Activated CD4-positive, CD25-positive, alpha-beta regulatory T cell treated with anti-CD3 and anti-CD28 coated beads, Interleukin-2, amount 50 U/mL, for 16 hours (primary cell): ENCODE measurements at places on chromosomes 16 and 17.

DNA sequence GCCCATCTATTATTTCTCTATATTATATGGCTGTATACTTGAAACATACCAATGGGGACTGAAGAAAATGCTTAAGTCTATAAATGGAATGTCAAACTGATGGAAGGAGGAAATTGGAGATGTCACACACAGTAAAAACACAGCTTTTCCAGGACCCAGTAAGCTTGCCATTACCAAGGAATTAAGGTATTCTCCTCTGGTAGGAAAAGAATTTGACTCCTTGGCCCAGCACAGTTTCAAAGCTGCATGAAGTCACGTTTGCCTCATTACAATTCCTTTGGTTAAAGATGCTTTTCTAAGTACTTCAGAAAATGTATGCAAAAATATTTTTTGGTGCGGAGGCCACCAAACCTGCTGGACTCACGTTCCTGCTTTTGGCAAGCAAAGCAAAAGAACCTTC lies 48.5 kb downstream of the CDH13 start:
- DNase-seq: no peak

GRCh38 chr17:48546137-48546923 lies 1.4 kb upstream of the HOXB2 start:
- no peak for DNase-seq

DNA sequence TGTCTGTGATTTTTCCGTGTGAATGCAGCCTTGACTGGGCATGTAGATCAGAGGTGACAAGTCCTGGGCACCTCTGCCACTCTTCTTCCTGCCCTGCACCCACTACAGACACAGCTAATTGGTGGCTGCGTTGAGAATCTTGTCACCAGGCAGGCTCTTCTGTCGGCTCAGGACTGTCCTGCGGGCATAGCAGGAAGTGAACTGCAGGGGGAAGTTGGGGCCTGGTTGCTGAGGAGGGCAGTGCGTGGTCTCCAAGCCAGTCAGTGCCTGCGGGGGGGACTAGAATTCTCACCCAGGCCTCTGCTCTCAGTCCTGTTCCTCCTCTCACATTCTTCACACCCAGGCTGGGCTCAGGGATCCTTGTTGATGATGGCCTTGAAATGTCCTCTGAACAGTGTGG lies 50.5 kb downstream of the JPH3 start:
- no peak for DNase-seq

DNA sequence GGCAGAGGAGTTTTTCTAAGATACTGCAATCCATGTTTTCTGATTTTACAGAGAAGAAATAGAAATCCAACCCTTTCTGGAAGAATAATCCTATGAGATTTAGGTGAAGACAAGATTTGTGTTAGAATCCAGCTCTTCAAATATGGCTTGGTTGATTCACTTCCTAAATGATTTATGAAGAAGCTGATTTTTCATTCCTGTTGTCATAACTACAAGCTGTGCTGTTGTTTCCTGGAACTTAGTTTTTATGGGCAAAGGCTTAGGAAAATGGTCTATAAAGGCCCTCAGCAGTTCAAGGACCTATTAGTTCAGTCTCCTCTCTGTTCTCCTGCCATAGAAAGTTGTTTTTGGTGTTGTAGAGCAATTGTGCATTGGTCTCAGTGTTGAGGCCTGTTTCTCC lies 174.2 kb upstream of the FAM20A start:
- DNase-seq: no peak

DNA sequence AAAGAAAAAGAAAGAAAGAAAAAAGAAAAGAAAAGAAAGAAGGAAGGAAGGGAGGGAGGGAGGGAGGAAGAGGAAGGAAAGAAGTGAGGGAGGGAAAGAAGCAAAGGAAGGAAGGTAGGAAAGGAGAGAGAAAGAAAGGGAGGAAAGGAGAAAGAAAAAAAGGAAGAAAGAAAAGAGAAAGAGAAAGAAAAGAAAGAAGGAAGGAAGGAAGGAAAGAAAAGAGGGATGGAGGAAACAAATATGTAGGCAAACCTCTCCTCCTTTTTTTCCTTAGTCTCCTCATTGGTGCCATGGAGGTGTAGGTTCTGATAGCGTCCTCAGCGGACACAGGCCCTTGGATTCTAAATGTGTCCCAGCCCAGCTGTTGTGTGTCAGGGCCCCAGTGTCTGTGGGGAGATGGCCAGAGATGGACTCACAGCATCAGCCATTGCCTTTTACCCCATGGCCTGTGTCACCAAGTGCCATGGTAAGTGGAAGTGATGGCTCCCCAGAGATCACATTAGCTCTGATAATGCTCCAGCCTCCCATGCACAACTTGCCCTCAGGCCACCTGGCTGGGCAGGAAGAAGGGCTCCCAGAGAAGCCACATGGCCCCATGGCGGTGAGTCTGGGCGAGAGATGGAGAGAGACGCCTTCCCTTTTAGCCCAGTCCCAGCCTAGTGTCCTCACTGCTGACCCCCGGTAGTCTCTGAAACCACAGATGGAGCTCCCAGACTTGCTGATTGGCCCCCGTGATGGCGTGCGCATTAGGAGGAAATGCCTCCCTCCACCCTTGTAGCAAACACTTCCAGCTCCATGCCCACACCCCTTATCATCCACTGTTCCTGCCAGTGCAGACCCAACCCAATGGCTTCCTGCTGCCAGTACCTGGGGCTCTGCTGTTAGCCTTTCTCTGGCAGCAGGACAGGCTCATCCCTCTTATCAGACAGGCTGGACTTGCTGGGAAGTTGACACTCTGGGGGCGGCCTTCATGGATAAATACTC lies 3.7 kb upstream of the SLC6A2 start:
- no peak for DNase-seq

DNA sequence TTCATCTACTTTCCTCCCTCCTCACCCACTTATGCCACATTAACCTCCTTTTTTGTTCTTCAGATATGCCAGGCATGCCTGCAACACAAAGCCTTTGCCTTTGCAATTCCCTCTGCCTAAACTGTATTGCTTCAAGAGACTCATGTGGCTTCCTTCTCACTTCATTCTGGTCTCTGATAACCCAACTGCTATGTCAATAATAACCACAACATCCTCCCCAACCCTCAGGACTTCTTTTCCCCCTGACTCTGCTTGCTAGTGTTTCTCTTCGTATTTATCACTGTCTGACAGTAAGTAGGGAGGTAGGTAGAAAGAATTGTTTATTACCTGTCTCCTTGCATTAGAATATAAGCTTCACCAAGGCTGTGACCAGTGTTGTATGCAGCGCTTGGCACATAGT lies 22.4 kb downstream of the RBL2 start:
- DNase-seq: no peak

- no peak for DNase-seq
Observed at GRCh38 chr17:47288531-47289116, 35.0 kb downstream of the ITGB3 start.

DNA sequence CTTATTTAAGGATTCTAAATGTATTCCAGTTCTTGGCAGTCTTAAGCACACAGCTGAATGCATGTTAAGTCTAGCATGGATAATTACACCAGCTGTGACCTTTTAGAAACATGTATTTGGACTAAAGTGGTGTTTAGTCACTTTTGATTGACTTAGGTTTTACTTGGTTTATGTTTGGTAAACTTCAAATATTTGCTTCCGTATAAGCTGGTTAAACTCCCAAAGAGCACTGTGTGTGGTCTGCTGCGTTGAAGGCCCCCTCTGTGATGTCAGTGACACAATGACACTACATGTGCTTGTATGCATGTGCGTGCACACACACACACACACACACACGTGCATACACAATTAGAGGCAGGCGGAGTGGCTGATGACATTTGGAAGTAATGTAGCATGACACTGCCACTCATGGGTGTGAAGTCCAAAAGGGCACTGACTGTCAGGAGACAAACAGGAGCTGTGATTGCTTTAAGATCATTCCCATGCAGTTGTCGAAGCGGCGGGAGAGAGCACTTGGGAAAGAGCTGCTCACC lies 156.1 kb upstream of the CDH13 start:
- DNase-seq: no peak

DNA sequence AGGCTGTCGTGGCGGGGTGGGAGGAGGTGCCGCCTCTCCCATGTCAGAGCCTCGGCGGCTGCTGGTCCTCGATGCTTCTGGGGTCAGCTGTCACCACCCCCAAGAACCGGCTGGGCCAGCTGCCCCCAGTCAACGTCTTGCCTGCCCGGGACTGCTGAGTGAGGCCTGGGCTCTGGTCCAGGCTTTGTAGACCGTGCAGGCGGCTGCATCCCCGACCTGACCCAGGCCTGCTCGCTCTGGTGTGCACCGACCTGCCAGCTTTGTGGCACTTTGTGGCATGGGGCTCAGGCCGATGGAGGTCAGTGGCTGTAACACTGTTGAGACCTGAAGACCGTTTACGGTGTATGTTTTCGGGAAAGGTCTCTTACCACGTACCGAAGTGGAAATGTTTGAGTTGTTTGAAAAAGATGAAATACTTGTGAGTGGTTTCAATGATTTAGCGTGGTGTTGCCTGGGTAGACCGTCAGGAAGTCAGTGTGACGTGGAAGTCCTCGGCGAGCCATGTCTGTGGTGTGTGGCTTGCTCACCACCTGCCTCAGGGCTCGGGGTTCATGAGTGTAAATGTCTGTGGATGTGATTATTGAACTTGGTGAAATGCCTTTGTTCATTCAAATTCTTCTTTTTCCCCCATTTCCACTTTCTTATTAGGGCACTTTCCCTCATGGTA lies 53.2 kb upstream of the ZNF750 start:
- peak; percentile 28 for DNase-seq

GRCh38 chr16:56866955-56867830 lies 2.2 kb downstream of the SLC12A3 start:
- DNase-seq: peak; percentile 7

DNA sequence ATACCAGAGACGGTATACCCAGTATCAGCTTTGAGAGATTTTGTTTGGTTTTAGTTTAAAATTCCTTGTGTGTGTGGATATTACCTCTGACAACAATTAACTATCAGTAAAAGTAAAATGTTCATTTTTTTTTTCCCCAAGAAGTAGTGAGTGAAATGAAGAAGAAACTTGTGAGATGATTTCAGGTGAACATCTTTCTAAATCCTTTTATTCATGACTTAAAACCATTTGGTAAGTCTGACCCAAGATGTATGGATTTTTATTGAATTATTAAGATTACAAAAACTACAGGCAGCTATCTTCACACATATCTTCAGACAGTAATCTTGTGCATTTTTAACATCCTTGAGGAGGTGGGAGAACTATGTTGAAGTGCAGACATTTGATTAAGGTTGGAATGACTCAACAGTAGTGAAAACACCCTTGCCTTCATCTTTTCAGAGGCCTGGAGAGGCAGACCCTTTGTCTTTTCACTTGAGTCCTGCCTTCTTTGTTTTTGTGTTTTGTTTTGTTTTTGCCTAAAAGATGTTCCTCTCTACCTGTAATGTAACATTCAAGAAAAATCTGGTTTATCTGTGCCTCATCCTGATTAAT lies 240.3 kb upstream of the TBX2 start:
- no peak for DNase-seq

DNA sequence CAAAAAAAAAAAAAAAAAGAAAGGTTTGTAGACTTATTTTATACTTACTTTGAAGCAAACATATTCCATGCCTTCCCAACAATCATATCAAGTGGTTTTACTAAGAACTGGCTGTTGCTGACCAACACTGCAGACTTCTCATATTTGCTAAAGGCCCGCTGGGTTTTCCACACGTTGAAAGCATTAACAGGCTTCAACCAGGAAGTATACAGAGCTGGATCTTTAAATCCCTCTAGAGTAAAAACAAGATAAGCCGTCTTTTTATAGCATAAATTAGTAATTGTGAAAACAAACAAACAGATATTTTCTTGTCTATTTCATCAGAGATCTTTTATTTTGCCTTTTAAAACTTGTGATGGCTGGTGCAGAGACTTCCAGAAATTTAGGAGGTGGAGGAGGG lies 29.1 kb downstream of the TUBD1 start:
- DNase-seq: no peak

DNA sequence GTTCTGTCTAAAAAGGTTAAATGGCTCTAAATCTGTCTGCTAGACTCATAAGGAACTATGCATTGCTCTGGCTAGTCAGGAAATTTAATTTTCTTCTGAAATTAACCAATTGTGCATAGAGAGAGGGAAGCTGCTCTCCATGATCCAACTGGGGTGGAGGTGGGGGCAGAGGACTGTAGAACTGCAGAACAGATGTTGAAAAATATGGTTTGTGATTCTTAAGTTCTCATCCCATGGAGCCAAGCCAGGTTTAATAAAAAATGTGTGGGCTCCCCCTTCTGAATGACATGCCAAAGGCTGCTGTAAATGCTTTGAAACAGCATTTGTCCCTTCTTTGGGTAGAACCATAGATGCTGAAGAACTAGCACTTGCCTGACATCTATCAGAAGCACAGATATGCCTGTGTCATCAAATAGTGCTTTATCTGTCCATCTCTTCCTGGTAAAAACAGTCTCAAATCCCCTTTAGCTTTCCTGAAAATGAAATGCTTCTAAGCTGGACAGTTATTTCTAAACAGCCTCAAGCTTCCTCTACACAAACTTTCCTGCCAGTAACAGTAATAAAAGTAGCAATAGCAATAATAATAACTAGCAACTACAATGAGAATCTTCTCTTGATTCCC lies 221.4 kb downstream of the CDH8 start:
- no peak for DNase-seq

- no peak for DNase-seq
Observed at GRCh38 chr17:39335704-39336223, 65.7 kb downstream of the FBXL20 start.

- DNase-seq: no peak
Observed at GRCh38 chr17:81710514-81711308, 1.4 kb upstream of the SLC25A10 start.

DNA sequence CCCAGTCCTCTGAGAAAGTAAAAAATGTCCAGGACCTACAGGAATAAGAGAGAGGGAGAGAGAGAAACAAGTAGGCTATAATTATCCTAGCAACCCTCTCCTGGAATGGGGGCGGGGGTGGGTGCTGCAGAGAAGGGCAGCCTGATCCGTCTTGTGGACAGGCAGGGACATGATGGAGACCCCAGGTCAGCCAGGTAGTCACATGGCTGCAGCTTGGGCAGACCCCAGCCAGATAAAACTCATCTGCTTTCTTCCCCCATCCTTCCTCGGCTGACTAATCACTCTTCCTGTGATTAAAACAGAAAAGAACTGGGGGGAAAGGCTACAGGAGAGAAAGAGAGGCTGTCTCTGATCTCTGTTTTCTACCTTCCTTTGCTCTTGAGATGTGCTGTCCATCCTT lies 32.6 kb downstream of the COPZ2 start:
- no peak for DNase-seq

- DNase-seq: peak; percentile 1
Observed at GRCh38 chr16:69566240-69566980, 644 bp downstream of the NFAT5 start.

DNA sequence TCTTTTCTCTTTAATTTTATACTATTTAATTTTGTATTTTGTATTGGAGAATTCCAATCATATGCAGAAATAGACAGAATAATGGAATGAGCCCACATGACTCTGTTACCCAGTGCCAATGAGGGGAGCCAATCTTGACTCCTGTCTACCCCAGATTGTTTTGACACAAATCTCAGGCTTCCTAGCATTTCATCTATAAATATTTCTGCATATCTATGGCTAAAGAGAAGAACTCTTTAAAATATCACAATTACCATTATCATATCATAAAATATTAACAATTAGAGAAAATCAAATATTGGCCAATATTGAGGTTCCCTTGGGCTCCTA lies 23.7 kb downstream of the ATP2C2 start:
- no peak for DNase-seq

GRCh38 chr17:63665527-63666214 lies 34.3 kb downstream of the LIMD2 start:
- no peak for DNase-seq

GRCh38 chr17:20997711-20998570 lies 44.9 kb downstream of the USP22 start:
- no peak for DNase-seq

GRCh38 chr16:53291757-53292392 lies 142.4 kb upstream of the RBL2 start:
- no peak for DNase-seq

GRCh38 chr17:28663723-28664122 lies 1.7 kb downstream of the SUPT6H start:
- no peak for DNase-seq
